ENCODE measurements at places on chromosomes 4 and X.

- no peak for DNase-seq
Observed at GRCh38 chr4:25823632-25824031, 39.2 kb downstream of the SEL1L3 start.

- no peak for DNase-seq
Observed at GRCh38 chr4:27007507-27007906, 146.9 kb downstream of the STIM2 start.

- no peak for DNase-seq
Observed at GRCh38 chrX:125651426-125651825, 331.8 kb downstream of the TEX13C start.

- DNase-seq = peak; percentile 15
Observed at GRCh38 chr4:125801373-125801772, 486.6 kb downstream of the FAT4 start.

DNA sequence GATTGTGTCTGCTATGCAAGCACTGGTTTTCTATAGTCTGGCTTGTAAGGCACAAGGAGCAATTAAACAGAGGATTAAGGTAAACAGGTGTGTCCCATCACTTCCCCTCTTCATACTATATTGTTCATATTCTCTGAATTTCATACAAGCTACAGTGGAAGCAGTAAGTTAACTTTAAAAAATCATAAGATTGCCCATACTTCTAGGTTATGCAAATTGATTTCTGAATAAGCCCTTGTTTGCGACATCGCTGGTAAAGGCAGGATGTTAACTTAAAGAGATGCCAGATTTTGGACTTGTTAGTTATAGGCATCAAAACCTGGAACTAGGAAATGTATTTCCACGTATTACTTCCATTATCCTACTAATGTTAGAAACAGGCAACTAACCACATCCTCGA lies 1.0 kb upstream of the TMEM131L start:
- DNase-seq = no peak

GRCh38 chr4:86367577-86367976 lies 7.7 kb upstream of the MAPK10 start:
- no peak for DNase-seq

GRCh38 chrX:132843363-132843762 lies 115.1 kb downstream of the HS6ST2 start:
- DNase-seq = no peak

DNA sequence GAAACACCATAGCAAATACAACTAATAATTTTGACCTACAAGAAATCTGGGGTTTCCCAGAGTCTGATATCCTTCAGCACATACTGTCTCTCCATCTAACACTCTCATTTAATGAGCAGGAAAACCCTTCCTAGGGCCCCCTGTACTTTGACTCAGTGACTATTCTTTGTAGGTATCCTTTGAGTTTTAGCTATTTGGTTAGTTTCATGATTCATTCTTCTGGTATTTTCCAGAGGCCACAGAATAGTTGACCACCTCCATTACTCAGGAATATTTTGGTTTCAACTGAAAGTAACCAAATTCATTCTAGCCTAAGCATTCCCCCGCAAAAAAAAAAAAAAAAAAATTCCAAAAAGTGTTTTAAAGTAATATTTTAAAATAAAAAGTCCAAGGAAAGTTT lies 140.0 kb downstream of the IDS start:
- peak; percentile 51 for DNase-seq

- DNase-seq = no peak
Observed at GRCh38 chr4:171812333-171812664, 905 bp upstream of the GALNTL6 start.

- no peak for DNase-seq
Observed at GRCh38 chr4:183165376-183165775, 66.3 kb downstream of the WWC2 start.

Measured in astrocyte of the cerebellum (primary cell).